ENCODE measurements at places on chromosomes 3 and 15.
A peak's percentile ranks its signal among the peaks of the same experiment; 100 is the strongest.

DNA sequence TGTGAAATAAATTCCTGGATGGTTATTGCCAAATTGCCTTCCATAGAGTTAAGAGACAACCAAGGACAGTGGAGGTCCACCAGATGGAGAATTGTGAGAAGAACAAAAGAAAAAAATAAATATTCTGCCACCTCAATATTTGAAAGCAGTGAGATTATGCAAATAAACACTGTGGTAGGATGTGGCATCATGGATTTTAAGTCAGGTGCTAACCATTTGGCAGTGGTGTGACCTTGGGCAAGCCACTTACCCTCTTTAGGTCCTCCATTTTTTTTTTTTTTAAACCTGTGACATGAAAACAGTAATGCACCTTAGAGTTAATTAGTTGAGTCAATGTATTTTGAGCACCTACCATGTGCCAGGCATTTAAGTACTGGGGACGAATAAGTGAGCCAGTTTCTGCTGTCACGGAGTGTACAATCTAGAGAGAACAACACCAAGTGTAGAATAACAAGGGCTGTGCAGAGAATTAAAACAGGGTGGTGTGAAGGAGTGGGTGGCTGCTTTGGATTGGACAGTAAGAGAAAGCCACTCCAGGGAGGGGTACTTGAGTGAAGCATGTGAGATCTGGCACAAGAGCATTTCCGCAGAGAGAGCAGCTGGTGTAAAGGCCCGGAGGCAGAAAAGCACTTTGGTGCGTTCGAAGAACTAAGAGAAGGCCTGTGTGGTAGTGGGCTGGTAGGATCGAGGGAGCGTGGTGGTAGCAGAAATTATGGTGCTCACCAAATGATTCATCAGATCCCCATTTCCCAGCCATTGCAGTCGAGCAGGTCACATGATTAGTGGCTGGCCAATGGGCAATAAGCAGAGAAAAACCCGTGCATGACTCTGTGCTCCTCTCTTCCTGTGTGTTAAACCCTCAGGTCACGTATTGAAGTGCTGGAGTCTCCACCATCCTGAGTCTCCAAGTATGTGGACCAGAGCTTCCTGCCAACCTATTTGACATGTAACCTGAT, 39.2 kb downstream of the CCK start:
- DNase-seq: no peak

- DNase-seq: no peak
These were observed 262.2 kb downstream of the MAGI1 start for GRCh38 chr3:65776494-65776893.

DNA sequence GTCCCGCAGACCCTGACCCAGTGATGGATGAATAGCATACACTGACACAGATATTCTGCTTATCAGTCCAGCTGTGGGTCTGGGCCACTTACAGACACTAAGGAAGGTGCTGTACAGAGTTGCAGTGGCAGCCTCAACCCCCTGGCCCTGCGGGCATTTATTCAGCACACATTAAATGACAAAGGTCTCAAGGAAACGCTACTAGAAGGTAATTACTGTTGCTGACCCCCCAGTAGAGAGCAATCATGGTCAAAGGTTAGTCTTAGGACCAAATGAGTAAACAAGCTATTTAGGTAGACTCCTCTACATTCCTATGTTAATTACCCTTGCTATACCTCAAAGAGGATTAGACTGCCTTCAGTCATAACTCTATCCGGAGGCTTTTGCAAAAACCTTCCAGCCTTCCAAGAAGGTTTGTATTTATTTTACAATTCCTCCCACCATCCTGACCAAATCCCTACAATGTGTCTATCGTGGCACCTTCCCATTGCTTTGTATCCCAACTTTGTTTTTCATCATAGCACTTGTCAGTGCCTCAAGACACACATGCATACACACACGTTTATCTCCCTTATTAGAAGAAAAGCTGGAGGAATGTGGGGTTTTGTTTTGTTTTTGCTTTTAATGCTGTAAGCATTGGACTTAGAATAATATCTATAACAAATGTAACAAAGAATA, 227.9 kb downstream of the PYDC2 start:
- DNase-seq: no peak

GRCh38 chr3:66048051-66048395, 9.3 kb upstream of the MAGI1 start:
- no peak for DNase-seq

- DNase-seq: no peak
These were observed 1.2 kb downstream of the CADPS start for GRCh38 chr3:62873761-62874710.

GRCh38 chr3:96813134-96813819, 1.1 kb upstream of the EPHA6 start:
- peak; percentile 63 for DNase-seq

DNA sequence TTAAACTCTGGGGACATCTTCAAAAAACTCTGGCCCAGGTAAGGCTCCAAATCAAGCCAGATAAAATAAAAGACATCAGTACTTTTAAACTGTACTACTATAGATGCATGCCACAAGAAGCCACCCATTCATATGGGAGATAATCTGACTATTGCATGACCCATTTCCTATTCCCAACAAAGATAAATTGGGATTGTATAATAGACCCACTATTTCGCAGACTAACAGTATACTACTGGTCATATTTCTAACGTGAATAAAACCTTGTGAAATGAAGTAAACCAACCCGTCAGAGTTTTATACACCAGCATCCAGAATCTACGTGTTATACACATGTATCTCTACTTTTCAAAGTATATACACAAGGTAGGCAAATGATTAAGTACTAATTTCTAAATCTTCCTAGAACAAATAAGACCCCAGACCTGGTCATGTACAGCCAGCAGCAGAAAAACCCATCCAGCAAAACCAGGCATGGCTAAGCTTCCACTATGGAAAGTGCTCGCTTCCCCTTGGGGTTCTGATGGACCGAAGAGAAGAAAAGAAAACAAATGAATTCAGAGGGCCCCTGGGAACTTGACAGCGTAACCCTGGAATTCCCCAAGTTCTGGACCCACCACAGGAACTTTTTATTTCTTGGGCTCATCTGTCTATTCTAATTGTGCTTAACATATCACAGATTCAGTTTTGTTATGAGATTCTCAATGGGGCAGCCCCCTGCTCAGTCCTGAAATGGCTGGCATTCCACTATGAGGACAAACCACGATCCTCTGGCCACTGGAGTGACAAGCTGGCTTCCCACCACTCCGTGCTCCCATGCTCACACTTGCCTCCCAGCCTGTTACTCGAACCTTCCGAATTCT, 69.1 kb downstream of the MB21D2 start:
- no peak for DNase-seq

DNA sequence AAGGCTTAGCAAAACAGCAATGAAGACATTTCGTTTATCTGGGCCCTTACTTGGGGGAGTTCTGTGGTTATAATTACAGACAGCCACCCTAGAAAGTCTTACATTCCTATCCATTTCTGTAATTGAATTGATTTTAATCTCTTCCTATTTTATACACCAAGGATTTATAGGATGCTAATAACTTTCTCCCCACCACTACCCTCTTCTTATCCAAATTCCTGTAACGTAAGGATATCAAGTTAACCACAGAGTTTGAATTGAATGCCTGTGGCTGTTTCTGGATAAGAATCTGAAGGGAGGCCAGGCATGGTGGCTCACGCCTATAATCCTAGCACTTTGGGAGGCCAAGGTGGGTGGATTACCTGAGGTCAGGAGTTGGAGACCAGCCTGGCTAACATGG, 78.6 kb downstream of the MLH1 start:
- DNase-seq: no peak

GRCh38 chr3:150703756-150704344, at the start of gene ERICH6:
TSS of gene ERICH6 (minus strand) at chr3:150703920. CDS start at chr3:150703898, 22 bp downstream.
- DNase-seq: peak; percentile 90

DNA sequence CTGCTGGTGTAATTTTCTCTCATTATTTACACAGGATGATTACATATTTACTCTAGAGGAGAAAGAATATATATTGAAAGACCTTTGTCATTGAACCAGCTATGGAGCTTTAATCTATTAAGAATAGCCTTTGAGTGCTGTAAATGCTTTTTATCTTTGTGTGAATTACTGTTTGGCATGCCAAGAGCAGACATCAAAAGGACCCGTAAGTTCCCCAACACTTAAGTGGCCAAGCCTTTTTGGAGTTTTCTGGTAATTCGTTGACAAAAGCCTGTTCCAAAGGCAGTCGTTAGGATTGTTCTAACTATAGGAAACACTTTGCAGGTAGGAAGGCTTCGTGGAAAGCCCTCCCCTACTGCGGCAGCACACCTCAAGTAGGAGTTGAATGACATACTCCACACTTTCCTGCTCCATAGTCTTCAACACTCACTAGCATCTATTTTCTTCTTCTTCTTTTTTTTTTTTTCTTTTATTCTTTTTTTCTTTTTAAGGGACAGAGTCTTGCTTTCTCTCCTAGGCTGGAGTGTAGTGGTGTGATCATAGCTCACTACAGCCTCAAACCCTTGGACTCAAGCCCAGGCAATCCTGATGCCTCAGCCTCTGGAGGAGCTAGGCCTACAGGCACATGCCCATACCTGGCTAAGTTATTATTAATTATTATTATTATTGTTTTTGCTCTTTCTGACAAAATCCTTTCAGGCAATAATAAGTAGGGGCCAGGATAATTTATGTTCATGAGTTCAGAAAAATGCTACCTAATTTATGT, 98.6 kb downstream of the SUCNR1 start:
- no peak for DNase-seq

DNA sequence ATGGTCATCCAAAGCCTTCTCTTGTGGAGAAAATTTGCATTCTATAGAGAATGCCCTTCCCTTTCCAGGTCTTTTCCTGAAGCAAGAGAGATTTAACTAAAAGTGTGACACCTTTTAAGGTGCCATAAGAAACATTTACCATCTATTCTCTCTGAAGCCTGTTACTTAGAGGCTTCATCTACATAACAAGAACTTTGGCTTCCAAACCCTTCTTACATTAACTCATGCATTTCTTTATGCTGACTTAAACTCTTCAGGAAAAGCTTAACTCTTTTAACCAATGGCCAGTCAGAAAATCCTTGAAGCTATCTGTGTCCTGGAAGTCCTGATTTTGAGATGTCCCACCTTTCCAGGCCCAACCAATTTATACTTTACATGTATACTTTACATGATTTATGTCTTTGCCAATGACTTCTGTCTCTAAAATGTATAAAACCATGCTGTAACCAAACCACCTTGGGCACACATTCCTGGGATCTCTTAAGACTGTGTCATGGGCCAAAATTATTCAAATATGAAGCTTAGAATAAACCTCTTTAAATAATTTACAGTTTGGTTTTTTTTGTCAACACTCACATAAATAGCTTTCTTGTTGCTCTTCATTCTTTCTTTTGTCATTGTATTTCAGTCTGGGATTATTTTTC, 472.6 kb upstream of the NECTIN3 start:
- no peak for DNase-seq

- peak; percentile 31 for DNase-seq
These were observed 65.6 kb downstream of the ABTB1 start for GRCh38 chr3:127738192-127738840.

DNA sequence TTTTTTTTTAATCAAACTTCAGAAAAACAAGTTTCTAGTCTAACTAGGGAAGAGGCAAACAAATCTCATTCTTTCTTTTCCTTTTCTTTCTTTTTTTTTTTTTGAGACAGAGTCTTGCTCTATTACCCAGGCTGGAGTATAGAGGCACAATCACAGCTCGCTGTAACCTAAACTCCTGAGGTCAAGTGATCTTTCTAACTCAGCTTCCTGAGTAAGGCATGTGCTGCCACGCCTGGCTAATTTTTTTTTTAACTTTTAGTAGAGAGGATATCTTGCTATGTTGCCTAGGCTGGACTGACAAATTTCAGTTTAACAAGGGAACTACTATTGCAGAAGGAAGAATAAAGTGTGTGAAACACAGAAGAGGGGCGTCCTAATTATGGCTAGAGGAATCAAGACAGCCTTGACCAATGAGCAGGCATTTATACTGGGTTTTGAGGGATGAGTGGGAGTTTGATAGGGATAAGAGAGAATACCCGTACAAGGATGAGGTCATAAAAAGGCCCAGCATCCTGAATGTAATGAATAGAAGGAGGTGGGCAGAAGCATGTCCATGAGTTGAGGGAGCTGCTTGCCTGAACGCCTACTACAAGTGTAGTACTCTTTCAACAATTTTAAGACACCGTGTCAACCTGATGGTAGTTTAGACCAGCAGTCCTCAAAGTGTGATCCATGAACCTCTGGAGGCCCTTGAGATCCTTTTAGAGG, 6.7 kb upstream of the ZFAND6 start:
- DNase-seq: no peak

- DNase-seq: no peak
These were observed 227.7 kb upstream of the CD96 start for GRCh38 chr3:111314181-111314873.

GRCh38 chr3:29594261-29594660, 313.4 kb downstream of the RBMS3 start:
- DNase-seq: no peak

DNA sequence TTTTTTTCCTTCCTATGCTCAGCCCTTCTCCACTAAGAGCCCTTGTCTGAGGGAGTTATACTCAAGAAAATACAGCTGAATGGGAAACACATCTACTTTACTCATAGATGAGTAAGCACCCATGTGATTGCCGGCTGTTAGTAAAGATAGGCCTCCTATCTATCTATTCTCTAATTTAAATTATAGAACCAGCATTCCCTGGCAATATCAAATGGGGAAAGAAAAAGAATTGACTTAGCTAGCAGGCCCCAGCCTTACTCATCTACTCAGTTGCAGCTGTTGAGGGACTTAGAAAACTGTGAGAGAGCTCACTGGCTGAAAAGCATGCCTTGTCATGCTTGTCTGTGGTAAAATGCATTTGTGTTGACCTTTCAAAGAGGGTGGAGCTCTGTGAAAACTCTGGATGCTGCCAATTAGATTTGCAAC, 116.9 kb upstream of the LRRFIP2 start:
- peak; percentile 95 for DNase-seq

DNA sequence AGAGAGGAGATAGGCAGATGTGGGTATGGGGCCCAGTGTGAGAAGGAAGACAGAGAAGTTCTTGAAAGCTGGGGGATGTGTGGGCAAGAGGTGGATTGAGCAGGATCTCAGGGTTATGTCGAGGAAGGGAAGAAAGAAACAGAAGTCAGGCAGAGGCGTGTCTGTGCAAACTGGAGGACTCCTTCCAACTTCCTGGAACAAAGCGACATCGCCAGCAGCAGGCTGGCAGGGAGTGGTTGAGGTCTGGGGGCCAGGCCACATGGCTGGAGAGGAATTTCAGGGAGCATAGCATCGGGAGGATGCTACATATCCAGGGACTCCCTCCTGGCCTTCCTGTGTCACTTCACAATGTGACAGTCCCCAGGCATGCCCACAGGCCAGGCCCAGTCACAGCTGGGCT, 42.9 kb upstream of the MYZAP start:
- DNase-seq: no peak

Data from hematopoietic multipotent progenitor cell treated with erythropoietin and hydrocortisone succinate and interleukin-3 and kit ligand, for 8 days (in vitro differentiated cells).